ENCODE measurements at places on chromosomes 16 and 17. TPM values are rescaled to one million over a fixed set of nuclear protein-coding genes. Genes with fewer than 3 reads are reported as not detected.

GRCh38 chr17:32269377-32269776 is 3.7 kb downstream of the RHBDL3 start:
- DNase-seq: no peak

DNA sequence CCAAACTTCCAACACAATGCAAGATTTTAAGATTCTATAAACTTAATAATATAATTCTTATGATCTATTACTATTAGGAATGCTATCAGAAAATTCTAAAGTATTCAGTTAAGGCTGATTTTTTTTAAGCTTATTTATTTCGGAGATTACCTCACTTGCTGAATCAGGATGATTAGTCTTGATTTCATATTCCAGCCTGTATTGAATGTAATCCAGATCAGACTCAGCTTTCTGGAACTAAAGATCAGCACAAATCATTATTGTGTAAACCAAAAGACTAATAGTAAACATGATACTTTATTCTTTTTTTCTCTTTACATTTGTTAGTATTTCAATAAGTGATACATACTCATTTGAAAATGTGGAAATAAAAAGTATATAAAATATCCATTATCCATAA is 23.9 kb downstream of the SKA2 start:
- DNase-seq: no peak

GRCh38 chr16:31420037-31420436 is 8.1 kb downstream of the COX6A2 start:
- no peak for DNase-seq

- no peak for DNase-seq
Observed at GRCh38 chr16:58515871-58516767, 802 bp downstream of the SETD6 start.

DNA sequence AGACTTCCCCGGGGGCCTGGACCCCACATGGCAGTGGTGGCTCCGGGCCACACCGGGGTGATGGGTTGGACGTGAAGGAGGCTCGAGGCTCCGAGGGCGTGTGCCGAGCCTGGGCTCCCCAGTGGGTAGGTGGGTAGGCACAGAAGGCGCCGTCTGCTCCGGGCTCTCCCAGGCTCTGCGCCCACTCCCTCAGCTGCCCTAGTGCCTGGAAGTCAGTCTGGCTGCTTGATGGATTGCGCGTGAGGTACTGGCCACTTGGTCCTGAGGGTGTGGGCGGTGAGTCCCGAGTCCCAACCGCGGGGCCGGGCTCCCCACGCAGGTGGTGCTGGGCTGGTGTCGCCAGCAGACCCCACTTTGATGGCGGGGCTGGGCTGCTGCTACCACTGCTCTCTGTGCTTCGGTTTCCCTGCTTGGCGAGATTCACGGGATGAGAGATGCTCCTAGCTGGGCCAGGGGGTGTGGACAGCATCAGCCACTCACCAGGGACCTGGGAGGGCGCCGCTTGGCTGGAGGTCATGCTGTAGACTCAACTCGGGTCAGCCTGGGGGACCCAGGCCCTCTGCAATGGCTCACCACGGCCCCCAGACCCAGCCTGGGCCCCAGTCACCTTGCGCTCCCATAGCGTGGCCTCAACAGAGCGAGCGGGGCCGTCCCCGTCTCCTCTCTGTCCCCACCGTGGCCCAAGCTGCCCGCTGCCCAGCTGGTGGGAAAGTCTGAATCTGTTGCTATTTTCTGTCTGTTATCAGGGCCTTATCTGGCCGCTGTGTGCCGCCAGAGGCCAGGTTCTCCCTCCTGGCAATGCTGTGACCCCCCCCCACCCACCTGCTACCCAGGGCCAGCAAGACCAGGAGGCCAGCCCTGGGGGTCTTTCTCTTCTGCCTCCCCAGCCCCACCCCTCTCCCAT is 26.1 kb downstream of the ZFPM1 start:
- DNase-seq: no peak

SCN4A gene
- 0.03 TPM for total RNA-seq

GUCY2D gene
- not detected for total RNA-seq

All from Panc1 (cell line).